ENCODE measurements at places on chromosomes 11 and 22. TPM values are rescaled to one million over a fixed set of nuclear protein-coding genes. Genes with fewer than 3 reads are reported as not detected.
A peak's percentile ranks its signal among the peaks of the same experiment; 100 is the strongest.

DNA sequence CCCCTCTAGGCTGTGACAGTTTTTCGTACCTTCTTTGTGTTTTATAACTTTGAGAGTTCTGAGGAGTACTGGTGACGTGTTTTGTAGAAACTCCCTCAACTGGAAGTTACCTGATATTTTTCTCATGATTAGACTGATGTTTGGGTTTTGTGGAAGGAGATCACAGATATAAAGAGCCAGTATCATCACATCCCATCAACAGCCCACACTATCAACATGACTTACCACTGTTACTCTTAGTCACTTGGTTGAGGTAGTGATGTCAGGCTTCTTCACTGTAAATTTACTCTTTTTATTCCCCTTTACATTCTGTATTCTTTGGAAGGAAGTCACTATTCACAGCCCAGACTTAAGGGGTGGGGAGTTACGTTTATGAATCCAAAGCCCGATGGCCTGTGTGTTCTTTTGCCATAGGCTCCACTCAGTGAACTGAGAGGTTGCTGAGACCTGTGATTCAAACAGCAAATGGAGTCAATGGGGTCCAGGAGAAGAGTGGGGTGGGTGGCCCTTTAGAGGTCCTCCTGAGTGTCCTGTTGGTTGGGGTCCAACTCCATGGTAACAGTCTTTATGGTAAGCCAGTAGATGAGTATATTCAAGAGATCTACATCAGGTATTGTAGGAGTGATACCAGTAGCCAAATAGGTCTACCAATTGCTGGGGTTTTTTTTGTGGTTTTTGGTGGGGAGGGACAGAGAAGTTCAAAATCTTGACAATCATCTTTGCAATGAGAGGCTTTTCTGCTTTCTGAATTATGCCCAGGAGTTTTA, 15.2 kb upstream of the MS4A4E start:
- no peak for DNase-seq

GRCh38 chr11:12248330-12248729, 129.0 kb upstream of the PARVA start:
- no peak for DNase-seq

DNA sequence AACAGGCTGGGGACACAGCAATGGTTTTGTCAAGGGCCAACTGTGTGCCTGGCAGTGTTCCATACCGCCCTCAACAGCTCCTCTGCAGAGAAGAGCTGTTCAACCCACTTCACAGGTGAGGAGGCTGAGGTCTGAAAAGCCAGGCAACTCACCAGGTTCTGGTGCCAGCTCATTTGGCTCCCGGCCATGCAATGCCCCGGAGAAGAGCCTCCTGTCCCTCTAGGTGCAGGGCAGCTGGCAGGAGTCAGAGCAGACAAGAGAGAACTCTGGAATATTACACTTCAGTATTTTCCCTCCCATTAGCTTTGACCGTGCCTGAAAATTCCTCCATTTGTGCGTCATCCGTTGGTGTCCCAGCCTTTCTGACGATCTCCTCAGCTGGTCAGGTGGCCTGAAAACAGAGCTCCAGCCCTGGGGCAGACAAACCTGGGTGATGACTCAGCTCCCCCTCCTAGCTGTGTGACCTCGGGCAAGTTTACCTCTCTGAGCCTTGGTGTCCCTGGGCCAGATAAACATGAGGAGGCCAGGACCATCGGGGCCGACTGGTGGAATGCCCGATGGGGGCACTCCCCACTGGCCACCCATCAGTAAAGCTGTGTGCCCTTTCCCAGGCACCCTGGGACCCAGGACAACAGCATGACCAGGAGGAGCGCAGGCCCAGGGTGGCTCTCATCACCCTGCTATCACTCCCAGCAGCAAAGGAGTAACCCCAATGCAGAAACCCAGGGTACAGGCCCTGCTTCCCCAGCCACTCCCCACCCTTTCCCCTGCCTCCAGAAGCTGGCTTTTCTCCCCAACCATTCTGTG, 9.6 kb upstream of the C1QTNF6 start:
- no peak for DNase-seq

The DDTL gene
- total RNA-seq = not detected

GRCh38 chr11:69131644-69132300, 24.0 kb upstream of the SMIM38 start:
- DNase-seq = peak; percentile 64

The ZP1 gene
- not detected for total RNA-seq

The MS4A7 gene
- total RNA-seq = not detected

DNA sequence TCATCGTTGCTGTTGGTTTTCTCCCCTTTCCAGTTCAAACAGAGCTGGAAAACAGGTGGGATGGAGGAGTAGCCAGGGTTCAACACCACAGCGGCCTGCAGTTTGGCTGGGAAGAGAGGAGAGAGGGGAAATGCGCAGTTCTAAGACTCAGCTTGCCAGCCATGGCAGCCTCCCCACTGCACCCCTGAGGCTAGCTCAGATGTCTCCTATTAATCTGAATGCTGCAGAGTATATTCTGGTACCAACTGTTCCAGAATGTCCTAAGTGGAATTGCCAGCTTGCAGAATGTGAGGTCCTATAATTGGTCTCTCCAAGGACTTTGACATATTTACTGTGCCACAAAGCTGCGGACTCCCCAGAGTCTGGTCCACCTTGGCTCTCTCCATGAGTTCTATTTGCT, 32.0 kb downstream of the NEFH start:
- no peak for DNase-seq

The CARD10 gene
- 4.6 TPM for total RNA-seq

The C11orf87 gene
- not detected for total RNA-seq

DNA sequence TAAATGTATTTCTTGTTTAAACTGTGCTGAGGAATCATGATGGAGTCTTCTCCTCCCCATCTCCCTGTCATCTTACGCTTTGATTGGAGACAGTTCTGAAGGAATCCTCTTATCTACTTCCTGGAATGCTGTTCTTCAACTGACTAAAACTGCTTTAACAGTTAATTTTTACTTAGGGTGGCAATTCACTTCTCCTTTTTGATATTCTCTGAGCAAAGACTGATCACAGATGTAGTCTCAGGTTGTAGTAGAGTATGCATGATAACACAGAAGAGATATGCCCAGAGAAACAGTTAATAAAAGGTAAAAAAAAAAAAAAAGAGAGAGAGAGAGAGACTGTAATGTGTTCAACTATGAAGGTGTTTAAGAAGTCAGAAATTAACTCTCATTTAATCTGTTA, 1.4 kb upstream of the CASP5 start:
- no peak for DNase-seq

- peak; percentile 82 for DNase-seq
These were observed 41.0 kb upstream of the PRDM11 start for GRCh38 chr11:45105233-45105983.

The MFRP gene
- total RNA-seq = not detected

- DNase-seq = peak; percentile 17
These were observed 28.5 kb upstream of the RBX1 start for GRCh38 chr22:40922484-40923303.

GRCh38 chr11:43988040-43988817, 45.8 kb downstream of the C11orf96 start:
- peak; percentile 48 for DNase-seq

- peak; percentile 72 for DNase-seq
These were observed 45.6 kb downstream of the BCR start for GRCh38 chr22:23225724-23226496.

DNA sequence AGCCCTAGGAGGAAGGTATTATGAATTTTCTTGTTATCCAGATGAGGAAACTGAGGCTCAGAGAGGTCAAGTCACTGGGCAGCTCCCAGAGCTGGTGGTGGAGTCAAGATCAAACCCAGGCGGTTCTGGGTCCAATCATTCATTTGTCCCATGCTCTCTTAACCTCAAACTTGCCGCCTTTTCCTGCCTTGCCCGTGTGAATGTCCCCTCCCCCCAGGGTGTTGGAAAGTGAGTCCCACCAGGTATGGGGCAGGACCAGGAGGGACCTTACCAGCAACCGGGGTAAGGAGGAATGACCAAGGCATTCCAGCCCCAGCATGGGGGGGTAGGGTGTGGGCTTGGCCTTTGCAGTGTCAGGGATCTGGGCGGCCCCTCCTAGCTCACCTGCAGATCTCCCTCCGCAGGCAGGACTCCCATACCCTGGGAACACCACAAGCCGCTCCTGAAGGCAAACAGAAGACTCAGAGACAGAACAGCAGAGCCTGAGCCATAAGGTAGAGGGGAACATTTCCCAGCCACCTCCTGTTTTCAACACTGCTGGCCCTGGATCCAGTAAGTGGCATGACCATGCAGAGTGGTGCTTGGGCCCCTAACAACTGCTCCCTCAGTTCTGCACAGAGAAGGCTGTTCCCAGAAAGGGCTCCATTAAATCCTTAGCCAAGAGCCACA, 41.2 kb upstream of the SYT7 start:
- DNase-seq = no peak

Measured in K562 (cell line).